Dermis microvascular lymphatic vessel endothelial cell (primary cell): ENCODE measurements at places on chromosomes 3 and 15.

DNA sequence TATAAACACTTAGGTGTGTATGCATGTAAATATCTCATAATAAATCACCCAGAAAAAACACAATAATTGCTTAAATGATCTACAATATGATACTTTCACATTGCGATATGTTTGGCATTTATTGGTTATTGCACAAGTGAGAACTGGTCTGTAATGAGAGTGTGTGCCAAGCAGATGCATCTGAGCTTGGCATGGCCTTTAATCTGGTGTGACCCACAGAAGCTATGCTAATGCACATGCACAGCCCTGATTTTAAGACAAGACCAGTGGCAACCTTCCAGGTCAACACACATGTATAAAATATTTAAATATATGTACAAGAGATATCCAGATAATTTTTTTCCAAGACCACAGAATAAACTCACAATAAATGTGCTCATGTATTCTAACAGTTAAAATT is 42.7 kb downstream of the C2CD4A start:
- no peak for DNase-seq

DNA sequence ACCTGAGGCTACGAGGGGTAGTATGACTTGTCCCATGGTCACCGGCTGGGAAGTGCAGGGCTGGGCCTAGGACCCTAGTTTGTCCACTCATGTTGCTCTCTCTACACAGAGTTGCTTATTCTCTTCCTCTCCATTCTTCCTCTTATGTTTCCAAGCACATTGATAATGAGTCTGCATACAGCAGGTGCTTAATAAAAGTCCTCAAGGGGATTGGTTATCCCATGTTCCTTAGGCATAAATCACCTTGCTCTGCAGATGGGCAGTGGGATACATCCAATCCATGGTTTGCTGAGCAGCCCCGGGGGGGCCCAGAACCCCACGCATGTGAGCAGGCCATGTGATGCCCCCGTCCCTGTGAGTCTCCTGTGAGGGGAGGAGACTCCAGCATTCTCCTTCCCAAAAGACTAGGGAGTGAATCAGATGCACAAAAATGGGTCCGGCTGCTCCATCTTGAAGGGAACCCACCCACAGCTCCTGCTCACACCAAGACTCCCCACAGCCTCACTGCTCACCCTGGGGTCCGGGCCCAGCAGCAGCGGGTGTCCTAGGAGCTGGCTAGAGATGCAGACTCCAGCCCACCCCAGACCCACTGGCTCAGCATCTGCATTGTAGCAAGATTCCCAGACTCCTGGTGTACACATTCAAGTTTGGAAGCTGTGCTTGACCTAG is 139.9 kb downstream of the NUP210 start:
- no peak for DNase-seq

- no peak for DNase-seq
These were observed 21.1 kb downstream of the C3orf62 start for GRCh38 chr3:49255718-49256511.

GRCh38 chr15:99435113-99435695 is 130.6 kb upstream of the MEF2A start:
- DNase-seq = no peak

DNA sequence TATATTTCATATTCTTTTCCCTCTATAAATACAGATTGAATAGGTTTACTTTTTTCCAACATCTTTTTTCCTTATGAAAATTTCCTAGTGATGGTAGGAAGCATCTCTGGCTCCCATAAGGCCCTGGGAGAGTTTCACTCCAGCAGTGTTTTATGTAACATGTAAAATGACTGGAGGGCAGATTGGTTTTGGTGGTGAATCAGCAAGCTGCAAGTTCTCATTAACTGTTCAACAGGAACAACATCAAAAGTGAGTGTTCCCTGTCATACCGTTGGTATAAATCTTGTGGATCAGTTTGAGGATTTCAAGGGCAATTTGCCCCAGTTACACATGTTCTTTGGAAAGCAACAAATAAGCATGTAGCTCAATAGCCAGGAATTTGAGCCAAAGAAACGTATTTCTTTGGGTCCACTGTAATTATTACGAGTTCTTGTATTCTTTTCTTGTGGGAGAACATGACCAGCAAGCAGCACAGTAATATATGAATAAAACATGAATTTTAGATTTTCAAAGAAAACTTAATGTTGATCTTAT is 345.7 kb downstream of the SV2B start:
- DNase-seq = no peak

- no peak for DNase-seq
These were observed 65.1 kb downstream of the B3GNT5 start for GRCh38 chr3:183317886-183318865.

DNA sequence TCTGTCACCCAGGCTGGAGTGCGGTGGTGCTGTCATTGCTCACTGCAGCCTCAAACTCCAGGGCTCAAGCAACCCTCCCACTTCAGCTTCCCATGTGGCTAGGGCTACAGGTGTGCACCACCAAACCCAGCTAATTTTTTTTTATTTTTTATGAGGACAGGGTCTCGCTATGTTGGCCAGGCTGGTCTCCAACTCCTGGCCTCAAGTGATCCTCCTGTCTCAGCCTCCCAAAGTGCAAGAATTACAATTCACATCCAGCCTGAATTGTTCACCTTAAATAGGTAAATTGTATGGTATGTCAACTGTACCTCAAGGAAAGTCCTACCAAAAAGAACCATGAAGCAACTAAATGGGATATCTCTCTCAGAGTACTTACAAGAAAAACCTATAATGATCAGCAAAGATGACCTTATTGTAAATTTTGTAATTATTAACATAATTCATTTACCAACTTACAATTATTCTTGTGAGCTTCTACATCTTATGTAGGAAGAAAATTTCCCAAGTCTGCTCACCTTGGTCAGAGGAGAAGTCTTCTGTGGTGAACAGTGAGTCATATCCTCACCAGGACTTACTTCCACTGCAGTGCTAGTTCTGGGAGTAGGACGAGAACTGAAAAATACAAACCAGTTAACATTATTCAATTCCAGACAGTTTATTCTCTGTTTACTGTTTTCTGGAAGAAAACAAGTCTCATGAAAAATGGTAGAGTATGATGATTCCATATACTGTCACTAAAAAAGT is 54.4 kb downstream of the ULK4 start:
- DNase-seq = no peak

DNA sequence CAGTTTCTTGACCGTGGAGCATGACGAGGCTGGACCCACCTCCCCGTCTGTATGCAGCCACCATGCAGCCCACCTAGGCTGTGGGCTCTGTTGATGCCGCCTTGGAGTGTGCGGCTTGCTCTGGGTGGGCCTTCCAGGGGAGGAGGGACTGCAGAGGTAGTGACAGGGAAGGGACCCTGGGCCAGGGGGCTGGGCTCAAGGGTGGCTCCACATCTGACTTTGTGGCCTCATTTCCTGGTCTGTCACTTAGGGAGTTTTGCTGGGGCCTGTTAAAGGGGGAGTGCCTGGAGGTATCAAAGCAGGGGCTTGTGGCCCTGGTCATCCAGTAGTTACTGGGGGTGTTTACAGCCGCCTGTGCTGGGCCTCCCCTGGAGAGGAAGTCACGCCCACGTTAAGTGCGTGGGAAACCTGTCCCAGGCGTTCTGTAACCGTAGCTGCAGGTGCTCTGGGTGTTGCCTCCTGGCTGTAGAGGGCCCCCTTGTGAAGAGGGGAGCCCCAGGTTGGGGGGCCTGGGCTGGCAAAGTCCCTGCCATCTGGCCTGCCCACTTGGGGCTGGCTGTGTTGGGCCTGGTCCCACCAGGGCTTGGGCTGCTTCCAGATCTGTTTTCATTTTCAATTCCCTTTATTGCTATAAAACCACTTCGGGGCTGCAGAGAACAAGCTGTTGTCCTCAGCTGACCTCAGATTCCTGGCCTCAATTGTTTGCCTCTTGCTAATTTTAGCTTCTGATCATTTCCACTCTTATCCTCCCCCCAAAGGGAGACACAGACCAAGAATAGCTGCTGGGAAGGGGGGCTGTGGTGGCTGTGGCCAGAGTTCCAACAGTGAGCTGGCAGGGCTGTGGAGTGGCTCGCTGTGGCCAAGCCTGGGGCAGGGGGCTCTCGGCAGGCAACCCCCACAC is 26.5 kb downstream of the KLF13 start:
- peak; percentile 80 for DNase-seq

- DNase-seq = peak; percentile 49
These were observed at the start of gene CCDC39 for GRCh38 chr3:180679178-180680096. CCDC39 (minus strand) TSS chr3:180679489; CDS start chr3:180679380, 109 bp downstream.

DNA sequence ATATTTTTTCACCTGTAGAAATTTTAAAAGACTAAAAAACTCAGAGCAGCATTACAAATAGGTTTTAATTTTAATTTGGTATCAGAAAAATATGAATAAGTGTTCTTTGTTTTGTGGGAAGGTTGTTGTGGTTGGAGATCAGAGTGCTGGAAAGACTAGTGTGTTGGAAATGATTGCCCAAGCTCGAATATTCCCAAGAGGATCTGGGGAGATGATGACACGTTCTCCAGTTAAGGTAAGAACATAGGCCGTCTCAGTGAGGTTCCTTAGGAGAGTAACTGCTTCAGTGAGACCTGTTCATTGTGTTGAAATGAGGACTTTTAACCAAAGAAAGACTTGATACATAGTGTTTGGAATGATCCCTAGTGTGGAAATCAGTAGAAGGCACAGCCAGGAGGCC is 44.8 kb downstream of the OPA1 start:
- DNase-seq = no peak

- no peak for DNase-seq
These were observed 12.3 kb downstream of the ZBTB20 start for GRCh38 chr3:115134648-115135347.

GRCh38 chr3:14769544-14770325 is 49.0 kb upstream of the FGD5 start:
- no peak for DNase-seq

- no peak for DNase-seq
These were observed 1.9 kb upstream of the CAMKV start for GRCh38 chr3:49871531-49872153.

- peak; percentile 71 for DNase-seq
These were observed 6.5 kb upstream of the DNASE1L3 start for GRCh38 chr3:58217209-58217811.

DNA sequence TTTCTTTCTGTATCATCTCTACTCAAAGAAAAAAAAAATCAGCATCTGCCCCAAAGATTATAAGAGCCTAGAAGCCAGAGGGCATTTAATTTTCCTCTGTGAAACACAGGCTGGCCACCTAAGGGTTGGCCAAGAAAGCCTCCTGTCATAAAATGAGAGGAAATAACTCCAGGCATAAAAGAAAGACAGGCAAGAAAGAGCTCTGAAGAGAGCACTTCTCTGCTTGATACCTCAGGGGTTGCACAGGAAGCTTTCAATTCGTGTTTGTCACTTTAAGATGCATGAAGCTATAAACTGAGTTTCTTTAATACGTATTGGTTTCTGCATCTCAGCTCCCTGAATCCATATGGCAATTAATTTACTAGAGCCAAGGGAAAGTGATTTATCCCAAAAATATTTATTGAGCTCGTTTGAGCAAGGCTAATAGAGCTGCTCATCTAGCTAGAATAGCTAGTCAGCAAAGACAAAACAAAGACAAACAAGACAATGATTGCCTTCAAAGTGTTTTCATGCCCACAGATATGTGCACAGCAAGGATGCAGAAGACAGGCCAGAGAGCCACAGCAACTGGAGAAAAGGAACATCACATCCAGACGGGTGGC is 35.5 kb downstream of the ATP8B4 start:
- DNase-seq = no peak

DNA sequence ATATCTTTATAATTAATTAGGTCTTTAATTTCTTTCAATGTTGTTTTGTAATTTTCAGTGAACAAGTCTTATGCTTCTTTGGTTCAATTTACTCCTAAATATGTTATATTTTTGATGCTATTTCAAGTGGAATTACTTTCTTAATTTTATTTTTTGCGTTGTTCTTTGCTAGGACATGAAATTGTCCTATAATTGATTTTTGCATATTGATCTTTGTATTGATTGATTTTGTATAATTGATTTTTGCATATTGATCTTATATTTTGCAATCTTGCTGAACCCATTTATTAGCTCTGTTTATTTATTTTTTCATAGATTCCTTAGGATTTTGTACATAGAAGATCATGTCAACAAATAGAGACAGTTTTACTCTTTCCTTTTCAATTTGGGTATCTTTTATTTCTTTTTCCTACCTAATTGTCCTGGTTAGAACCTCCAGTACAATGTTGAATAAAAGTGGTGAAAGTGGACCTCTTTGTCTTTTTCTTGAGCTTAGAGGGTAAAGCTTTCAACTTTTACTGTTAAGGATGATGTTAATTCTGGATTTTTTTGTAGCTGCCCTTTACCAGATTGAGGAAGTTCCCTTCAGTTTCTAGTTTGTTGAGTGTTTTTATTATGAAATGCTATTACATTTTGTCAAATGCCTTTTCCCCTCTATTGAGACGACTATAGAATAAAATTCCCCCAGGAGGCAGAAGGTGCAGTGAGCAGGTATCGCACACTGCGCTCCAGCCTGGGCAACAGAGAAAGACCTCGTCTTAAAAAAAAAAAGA is 36.8 kb upstream of the CCDC50 start:
- DNase-seq = no peak

GRCh38 chr3:147371771-147372340 is 34.5 kb downstream of the ZIC4 start:
- DNase-seq = no peak
